ENCODE measurements at places on chromosomes 1 and 21. TPM values are rescaled to one million over a fixed set of nuclear protein-coding genes. Genes with fewer than 3 reads are reported as not detected.
A peak's percentile ranks its signal among the peaks of the same experiment; 100 is the strongest.

Gene PLA2G2C
- total RNA-seq: not detected

Gene PPFIA4
- 1.1 TPM for total RNA-seq

Gene C1orf53
- 25.3 TPM for total RNA-seq

Gene INSRR
- total RNA-seq: not detected

Gene CYP2J2
- 9.4 TPM for total RNA-seq

Gene EPHX1
- total RNA-seq: 133 TPM

Gene NES
- 7.9 TPM for total RNA-seq

Gene DIRAS3
- total RNA-seq: 1.9 TPM

Gene NBPF4
- not detected for total RNA-seq

Gene MYOG
- total RNA-seq: not detected

GRCh38 chr1:114215436-114215835 is 61.8 kb upstream of the SYT6 start:
- no peak for DNase-seq

GRCh38 chr1:19289244-19289643 is 674 bp upstream of the AKR7A3 start:
- DNase-seq: no peak

- DNase-seq: no peak
These were observed 519.5 kb upstream of the CAMK1G start for GRCh38 chr1:209063767-209064659.

DNA sequence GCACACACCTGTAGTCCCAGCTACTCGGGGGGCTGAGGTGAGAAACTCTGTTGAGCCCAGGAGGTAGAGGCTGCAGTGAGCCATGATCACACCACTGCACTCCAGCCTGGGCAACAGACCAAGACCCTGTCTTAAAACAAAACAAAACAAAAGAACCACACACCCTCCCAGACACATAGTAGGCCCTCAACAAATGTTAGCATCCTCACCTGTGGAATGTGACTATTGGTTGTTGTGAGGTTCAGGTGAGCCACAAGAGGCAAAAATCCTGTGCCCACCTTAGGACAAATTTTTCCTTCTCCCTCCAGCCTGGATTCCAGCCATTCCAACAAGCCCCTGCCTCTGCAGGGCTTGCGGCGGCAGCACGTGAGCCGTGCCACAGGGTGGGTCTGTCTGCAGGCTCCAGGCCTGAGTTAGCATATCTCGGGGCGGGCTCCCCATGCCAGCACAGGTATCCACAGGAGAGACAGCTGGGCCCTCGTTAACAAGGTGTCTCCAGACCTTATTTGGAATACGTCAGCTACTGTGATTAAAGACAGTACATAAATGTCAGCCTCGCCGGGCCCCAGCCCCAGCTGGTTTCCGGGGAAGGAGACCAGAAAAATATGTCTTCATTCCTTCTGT is 17.4 kb downstream of the C1QB start:
- no peak for DNase-seq

- DNase-seq: no peak
These were observed 68.5 kb upstream of the ADAM30 start for GRCh38 chr1:119964673-119965363.

DNA sequence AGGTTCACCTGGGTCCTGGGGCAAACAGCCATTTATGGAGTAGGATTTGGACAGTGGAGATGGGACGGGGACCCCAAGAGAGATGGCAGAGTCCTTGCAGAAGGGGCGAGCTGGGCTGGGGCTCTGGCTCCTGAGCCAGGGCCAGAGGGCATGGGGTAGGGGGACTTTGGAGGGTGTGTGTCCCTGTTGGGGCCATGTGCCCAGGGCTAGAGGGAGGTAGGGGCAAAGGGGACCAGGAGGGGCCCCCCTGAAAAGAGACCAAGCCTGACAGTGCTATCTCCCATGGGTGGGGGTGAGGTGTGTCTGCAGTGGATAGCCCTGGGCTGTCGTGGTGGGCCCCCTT is 92.3 kb downstream of the TRIM11 start:
- no peak for DNase-seq

- DNase-seq: no peak
These were observed 2.4 kb downstream of the PLEKHO1 start for GRCh38 chr1:150152182-150152536.

GRCh38 chr1:111436726-111437125 is 9.2 kb upstream of the OVGP1 start:
- DNase-seq: no peak

GRCh38 chr1:64392109-64392508 is 77.8 kb upstream of the CACHD1 start:
- no peak for DNase-seq

- DNase-seq: no peak
These were observed 83.6 kb downstream of the SLC66A1 start for GRCh38 chr1:19395678-19396192.

DNA sequence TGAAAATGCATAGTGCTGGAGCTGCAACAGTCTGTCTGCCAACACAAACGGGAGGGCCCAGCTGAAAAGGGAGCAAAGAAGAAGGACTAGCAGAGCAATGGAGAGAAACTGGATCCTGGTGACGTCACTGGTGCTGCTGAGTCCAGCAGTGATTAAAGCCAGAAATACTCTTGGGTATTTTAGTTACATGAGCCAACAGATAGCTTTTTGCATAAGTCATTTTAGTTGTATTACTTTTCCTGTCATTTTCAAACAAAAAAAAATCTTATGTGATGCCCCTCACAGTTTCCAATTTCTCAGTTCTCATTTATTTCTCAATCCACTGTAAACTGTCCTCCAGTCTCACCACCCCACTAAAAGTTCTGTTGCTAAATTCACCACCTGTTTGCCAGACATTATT is 38.7 kb upstream of the NEK7 start:
- DNase-seq: peak; percentile 66

DNA sequence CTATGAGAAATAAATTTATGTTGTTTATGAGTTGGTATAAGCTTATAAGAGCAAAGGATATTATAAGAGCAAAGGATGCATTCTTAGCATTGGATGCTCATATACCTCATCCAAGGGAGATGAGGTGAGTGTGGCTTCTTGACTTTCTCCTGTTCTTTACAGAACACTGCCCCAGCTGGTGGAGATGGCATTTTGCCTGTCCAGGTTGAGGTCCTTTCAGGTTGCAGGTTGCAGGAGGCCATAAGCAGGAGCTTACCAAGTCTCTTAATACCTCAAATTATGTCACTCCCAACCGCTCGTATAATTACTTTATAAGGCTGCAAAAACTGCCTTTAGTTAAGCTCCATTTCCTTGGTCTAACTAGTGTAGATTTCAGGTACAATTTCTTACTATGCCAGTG is 66.7 kb downstream of the RPE65 start:
- no peak for DNase-seq

- DNase-seq: no peak
These were observed 30.3 kb upstream of the TRABD2B start for GRCh38 chr1:48027533-48027835.

DNA sequence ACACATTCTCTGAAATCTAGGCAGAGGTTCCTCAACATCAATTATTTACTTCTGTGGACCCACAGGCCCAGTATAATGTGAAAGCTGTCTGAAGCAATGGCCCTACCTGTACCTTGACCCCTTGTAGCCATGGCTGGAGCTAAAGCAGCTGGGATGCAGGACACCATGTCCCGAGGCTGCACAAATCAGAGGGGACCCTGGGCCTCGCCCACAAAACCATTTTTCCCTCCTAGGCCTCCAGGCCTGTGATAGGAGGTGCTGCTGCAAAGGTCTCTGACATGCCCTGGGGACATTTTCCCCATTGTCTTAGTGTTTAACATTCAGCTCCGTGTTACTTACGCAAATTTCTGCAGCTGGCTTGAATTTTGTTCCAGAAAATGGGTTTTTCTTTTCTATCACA is 110.5 kb downstream of the BRINP3 start:
- no peak for DNase-seq

DNA sequence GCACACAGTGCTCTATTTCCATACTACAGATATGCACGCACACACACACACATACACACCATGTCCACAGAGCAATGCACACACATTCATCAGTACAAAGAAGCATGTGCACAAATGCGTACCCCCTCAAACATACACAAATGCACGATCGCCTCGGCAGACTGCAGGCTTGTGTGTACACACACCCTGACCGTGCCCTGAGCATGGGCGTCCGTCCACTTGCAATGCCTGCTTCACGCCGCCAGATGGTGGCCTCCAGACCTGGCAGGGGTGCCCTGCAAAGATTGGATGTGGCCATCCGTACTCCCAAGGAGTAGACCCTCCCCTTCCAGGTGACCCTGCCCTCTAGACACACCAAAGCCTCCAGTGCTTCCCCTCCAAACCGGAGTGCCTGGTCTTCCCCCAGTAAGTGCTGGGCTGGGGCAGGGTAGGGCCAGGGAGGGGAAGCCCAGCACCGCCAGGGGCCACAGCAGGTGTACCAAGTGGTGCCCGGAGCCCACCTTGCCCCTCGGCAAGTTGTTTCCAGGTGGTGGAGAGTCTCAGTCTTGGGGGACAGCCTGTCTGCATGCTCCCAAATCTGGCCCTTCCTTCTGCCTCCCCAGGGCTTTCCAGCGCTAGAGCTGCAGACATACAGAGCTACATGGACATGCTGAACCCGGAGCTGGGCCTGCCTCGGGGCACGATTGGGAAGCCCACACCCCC is 20.6 kb downstream of the ESPN start:
- peak; percentile 69 for DNase-seq

GRCh38 chr1:203597331-203598090 is 29.1 kb upstream of the ATP2B4 start:
- no peak for DNase-seq

DNA sequence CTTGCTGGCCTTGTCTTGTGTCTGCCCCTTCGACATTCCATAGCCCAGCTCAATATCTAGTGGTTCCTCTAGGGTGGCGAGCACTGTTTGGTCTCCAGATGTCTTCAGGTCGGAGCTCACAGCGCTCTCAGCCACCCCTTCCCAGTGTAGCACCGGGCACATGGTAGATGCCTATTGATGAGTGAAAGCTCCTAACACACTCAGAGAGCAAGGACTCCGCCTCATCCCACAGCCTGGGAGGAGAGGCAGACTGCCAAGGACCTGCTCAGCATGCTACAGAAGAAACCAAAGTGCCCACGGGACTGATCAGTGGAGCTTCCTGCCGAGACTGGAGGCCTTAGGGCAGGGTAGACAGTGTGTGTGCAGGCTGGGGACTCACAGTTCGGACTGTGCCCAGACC is 10.9 kb downstream of the PCSK9 start:
- DNase-seq: no peak

DNA sequence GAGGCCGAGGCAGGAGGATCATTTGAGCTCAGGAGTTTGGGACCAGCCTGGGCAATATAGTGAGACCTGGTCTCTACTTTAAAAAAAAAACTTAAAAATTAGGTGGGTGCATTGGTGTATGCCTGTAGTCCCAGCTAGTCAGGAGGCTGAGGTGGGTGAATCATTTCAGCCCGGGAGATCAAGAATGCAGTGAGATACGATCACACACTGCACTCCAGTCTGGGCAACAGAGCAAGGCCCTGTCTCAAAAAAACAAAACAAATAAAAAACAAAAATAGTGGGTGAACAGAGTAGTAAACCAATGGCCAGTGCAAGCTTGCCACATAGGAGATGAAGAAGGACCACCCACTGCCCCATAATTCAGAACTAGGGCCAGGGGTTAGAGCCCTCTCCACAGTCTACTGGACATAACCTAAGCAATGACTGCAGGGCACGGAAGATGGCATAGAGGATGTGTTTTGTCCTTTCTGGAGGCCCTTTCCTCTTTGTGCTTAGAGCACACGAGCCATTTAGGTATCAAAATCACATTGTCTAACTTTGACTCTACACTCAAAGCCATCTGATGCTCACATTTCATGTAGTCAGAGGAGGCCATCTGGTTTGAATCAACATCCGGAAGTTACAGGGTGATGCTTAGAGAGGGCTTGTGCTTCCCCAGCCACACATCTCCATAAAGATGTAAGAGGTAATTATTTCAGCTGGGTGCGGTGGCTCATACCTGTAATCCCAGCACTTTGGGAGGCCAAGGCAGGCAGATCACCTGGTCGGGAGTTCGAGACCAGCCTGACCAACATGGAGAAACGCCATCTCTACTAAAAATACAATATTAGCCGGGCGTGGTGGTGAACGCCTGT is 12.6 kb downstream of the CD2 start:
- no peak for DNase-seq

GRCh38 chr1:102466487-102466886 is 469.8 kb upstream of the OLFM3 start:
- no peak for DNase-seq

- no peak for DNase-seq
These were observed 2.2 kb downstream of the COPA start for GRCh38 chr1:160340866-160341265.
